Tibial artery (tissue), 4 donors: ENCODE measurements at places on chromosomes 7 and 10.
A peak's percentile ranks its signal among the peaks of the same experiment; 100 is the strongest.

GRCh38 chr10:3624367-3624766, 160.6 kb downstream of the KLF6 start:
- DNase-seq, result no peak

DNA sequence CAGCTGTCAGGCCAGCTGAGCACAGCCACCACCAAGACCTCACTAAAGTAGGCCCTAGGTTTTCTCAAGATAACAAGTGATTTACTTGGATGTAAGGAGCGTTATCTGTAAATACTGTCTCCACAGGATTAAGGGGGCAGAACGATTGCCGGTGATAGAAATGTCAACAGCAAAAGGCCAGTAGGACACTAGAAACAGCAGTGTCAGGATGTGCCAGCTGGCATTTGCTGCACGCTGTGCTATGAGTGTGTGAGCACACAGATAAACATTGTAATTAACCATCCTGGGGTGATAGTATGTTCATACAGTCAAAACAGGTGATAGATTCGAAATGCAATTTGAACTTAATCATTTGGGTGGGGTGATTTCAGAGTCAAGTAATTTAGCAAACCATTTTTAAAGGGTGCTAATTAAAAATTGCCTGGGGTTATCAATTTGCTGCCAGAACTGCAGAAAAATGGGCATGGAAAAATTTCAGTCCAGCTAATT, 36.3 kb upstream of the NOBOX start:
- no peak for DNase-seq

GRCh38 chr7:69115788-69116187, 482.5 kb upstream of the AUTS2 start:
- DNase-seq, result no peak

GRCh38 chr10:86049442-86049841, 317.2 kb downstream of the GRID1 start:
- no peak for DNase-seq

GRCh38 chr7:133582766-133583523, 330.1 kb downstream of the EXOC4 start:
- no peak for DNase-seq

DNA sequence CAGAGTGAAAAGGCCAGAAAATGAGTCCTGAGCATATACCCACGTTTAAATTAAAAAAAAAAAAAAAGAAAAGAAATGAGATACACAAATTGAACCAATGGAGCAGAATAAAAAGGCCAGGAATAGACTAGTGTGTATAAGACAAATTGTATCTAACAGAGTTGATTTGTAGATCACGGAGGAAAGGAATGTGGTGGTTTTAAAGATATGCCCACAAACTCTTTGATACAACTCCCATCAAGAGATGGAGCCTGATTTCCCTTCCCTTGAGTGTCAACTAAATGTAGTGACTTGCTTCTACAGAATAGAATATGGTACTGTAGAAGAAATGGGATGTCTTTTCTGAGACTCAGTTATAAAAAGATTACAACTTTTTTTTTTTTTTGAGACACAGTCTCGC, 10.4 kb downstream of the SYPL1 start:
- no peak for DNase-seq

GRCh38 chr10:19592276-19592675, 224.0 kb upstream of the PLXDC2 start:
- no peak for DNase-seq

- DNase-seq, result no peak
These were observed 106.9 kb upstream of the BET1 start for GRCh38 chr7:94111009-94111408.

DNA sequence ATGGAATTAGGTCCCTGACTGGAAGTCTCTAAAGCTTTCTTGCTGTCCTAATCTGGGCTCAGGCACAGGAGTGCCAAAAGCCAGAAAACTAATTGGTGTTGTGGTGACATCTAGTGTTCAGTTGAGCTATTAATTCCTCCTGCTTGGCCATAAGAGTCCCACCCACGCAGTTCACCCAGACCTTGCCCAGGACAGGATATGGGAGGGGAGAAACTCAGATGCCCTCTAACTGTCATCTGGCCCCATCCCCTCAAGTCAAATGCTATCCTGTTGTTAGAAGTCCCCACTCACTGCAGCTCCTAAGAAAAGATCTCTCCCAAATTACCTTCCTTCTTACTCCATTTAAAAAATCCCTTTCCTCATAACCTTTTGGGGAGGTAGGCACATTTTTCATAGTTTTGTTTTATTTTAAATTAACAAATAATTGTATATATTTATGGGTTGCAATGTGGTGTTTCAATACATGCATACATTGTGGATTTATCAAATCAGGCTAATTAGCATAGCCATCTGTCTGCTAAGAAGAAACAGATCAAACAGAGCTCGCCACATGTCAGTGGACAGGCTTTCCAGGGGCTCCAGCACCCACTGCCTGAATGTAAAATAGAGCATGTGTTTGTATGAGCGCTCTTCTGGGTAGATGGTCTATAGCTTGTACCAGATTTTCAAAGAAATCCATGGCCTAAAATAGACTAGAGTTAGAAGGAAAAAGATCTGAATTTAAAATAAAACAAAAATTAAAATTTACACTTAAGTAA, 84.0 kb downstream of the GSAP start:
- peak; percentile 76 for DNase-seq

GRCh38 chr7:146960773-146961391, 844.3 kb downstream of the CNTNAP2 start:
- no peak for DNase-seq

DNA sequence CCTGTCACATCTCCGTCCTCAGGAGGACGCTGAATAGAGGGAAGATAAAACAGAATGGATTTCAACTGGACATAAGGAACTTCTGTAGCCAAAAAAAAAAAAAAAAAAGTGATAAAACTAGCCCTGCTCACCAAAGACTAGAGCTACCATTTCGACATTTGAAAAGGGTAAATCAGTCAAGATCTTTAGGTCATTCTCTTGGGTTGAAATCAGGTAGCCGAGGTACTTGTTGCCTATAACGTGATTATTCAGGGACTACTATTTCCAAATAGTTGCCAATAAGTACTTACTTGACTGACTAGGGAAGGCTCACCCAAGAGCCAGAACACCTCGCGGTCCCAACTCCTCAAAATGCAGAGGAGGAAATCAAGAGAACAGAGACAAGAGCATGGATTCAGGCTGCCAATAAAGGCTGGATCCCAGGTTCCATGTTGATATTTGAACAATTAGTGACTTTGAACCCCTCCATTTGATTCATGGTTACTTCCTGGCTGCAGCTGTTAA, 2.0 kb downstream of the RHEB start:
- no peak for DNase-seq

DNA sequence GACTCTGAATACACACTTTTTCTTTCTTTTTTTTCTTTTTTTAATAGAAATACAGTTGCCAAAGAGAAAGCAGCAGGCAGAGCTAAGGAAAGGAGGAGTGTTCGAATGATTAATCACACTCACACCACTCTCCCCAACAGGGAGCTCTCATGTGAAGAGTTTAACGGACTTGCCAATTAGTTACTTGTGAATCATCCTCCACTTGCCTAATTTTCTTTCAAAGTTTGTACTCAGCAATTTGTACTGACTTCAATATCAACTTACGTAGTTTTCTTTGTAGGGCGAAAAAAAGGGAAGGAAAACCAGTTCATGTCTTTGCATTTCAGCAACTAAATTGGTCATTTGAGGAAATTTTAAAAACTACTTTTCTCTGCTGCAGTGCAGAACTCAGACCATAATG, 109.2 kb downstream of the PIP4K2A start:
- no peak for DNase-seq

GRCh38 chr7:157710396-157710795, 373.6 kb downstream of the DNAJB6 start:
- DNase-seq, result no peak
